ENCODE measurements at places on chromosomes 7 and 10. TPM values are rescaled to one million over a fixed set of nuclear protein-coding genes. Genes with fewer than 3 reads are reported as not detected.

DNA sequence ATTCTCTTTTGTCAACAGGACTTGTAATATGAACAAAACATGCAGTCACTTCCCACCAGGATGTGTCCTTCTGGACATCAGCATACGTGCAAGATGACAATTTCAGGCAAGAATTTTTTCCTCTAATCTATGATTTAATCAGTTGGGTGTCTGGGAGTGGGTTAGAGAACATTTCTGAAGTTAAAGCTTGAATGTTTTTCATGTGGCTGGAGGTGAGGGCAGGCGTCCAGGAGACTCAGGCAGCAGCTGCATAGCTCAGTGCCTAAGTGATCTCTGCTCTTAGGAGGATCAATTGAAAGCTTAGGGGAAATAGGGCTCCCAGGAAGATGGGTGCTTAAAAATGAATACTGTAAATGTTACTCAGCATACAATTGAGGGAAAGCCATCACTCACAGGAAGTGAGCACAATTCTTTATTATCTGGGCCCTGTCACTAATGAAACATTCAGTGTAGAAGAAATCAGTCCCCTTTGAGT lies 457.6 kb upstream of the KLF6 start:
- DNase-seq, result no peak

DNA sequence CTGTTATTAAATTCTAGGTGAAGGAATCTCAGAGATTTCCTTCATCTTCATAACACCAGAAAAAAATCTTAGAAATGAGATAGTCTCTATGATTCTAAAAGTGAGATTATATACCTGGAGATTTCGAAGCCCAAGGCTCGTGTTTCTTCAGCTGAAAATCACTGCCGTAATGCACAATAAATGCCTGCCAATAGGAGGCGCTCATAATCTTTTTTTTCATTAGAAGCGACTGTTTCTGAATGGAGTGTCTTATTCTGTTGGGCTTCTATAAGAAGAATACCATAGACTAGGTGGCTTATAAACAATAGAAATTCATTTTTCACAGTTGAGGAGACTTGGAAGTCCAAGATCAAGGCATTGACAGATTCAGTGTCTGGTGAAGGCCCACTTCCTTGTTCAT lies 294.7 kb downstream of the PRKG1 start:
- no peak for DNase-seq

DNA sequence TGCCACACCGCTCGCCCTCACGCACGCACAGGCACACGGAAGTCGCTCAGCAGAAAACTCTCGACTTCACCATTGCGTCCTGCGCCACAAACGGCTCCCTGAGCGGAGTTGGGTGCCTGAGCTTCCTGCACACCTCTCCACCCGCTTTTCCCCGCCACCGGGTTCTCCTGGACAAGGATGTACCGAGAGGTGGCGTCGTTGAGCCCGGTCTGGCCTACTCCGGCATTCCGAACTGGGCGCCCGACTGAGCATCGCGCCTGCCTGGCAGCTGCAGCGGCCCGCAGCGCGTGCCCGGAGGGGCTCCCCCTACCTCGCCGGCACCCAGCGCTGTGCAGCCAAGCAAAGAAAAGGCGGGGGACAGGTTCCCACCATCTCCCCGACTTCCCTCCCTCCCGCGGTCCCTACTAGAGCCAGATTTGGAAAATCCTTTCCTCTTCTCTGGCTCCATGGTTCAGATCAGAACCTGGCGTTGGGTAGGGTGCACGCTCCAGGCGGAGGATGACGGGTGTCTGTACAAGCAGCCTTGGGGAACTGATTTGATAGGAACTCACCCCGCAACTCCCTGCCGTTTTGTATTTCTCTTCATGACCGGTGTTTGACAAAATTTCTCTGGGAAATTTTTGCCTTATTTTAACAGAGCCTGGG lies 1.7 kb downstream of the SORCS3 start:
- DNase-seq, result no peak

DNA sequence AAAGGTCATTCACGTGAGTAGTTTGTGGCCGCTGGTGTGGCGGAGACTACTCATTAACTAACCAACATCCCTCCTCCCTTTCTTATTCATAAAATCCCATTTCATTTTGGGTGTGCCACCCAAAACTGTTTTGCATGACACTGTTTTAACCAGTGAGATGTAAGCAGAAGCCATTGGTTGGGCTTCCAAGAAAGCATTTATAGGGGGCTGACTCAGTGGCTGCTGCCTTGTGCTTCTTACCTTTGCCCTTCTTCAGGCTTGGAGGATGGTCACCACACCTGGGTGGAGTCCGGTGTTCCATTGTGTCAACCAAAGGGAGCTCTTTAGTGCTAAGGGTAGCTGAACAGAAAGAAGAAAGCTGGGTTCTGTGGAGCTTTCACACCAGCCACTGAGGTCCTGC lies 37.2 kb upstream of the EPC1 start:
- no peak for DNase-seq

H2BK1 gene
- total RNA-seq, result not detected

COL26A1 gene
- not detected for total RNA-seq

Data from glomerular endothelial cell (primary cell).